ENCODE measurements at places on chromosomes 6 and 20.

DNA sequence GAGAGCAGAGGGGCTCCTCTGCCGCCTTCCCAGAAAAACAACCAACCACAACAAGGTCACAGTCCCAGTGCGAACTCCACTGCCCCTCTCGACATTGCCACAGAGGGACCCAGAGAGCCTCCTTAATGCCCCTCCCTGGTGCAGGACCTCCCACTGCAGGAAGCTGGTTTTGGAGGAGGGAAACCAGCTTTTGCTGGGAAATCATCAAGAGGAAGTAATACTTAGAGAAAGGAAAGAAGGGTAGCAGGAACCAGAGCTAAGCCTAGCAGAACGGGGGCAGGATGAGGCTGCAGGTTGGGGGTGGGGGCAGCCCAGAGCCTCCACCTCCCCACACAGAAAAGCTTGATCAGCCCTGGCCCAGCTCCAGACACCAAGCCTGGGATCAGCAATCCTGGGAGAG, 37.7 kb upstream of the SIRPA start:
- no peak for DNase-seq

DNA sequence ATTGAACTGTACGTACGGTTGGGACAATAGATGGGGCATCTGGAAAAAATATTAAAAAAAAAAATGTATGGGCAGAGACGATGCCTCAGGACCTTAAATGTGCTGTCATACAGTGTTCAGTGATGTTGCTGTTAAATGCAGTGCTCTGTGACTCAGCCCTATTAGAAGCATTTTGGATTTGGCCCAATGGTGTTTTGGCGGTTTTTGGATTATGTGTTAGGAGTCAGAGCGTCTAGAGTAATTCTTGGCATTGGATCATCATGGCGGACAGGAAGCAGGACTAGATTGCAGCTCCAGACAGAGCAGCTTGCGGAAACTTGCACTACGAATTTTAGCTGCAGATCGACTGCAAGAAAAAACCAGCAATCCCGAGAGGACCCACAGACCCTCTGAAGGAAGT, 280.0 kb downstream of the SOX4 start:
- DNase-seq = no peak

GRCh38 chr20:10667077-10667401, 6.8 kb downstream of the JAG1 start:
- peak; percentile 78 for DNase-seq

GRCh38 chr6:108801366-108801765, 46.9 kb upstream of the ARMC2 start:
- DNase-seq = no peak

DNA sequence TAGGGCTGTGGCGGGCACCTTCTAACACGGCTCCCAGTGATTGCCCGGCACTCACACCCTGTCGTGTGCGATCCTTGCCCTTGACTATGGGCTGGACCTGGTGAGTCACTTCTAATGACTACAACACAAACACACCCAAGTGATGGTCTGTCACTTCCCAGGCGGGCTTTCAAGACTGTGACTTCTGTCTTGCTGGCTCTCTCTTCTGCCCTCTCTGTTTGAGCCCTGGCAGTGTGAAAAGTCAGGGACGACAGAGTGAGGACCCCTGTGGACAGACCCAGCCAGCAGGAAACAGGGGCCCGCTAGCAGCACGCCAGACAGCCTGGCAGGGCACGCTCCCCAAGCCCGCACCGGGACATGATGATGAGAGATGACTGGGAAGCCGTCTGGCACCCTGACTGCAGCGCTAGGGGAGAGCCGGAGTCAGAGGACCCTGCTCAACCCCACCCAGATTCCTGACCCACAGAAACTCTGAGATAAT, 43.0 kb downstream of the KIF16B start:
- no peak for DNase-seq

GRCh38 chr20:21232546-21233280, 70.4 kb upstream of the XRN2 start:
- no peak for DNase-seq

- no peak for DNase-seq
These were observed 26.4 kb upstream of the PRELID3B start for GRCh38 chr20:59069026-59069425.

DNA sequence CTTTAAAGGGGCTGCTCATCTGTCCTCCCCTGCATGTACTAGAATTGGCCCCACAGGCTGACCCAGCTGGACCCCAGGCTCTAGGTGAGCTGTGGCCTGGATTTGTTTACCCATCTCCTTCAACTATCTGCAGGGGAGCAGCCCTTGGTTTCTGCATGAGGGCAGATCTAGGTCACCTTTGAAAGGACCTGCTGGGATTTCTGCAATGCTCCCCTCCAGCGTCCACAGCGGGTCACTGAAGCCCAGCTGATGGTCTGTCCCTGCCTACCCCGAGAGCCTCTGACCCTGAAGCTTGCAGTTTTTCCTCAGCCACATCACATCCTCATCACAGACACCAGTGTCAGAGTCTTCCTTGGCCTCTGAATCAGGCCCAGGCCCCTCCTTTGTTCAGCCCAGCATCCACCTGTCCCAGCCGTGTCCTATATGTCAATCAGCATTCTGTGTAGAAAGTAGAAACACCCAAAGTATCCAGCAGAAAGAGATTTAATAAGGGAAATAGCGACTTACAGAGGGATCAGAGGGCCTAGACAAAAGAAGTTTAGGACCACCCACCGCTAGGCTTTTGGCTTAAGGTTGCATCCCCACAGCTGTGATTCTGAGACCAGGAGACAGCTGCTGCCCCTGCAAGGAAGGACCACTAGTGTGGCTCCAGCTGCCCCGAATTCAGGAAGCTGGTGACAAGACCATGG, 243.1 kb downstream of the LRFN2 start:
- DNase-seq = peak; percentile 63

DNA sequence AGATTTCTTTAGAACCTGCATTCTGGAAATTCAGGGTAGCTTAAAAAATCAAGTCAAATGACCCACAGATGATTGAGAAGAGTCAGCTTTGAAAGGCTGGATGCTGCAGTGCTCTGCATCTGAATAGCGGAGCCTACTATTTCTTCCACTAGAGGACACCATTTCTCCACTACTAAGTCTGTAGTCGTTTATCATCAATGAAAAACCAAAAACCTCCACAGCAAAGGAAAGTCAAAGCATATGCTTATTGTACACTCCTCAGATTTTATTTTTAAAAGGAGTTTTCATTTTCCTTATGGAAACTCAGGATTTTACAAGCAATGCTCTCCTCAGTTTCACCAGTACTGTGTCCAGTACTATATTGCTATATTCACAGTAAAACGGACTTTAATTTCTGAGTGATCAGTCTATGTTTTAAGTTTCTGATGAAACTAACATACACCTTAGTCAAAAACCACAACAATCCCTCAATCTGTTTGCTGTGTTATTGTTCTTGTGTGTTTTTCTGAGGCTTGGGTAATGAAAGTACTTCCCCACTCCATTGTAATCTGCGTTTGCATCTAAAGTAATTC, 50.5 kb upstream of the ENPP5 start:
- no peak for DNase-seq

DNA sequence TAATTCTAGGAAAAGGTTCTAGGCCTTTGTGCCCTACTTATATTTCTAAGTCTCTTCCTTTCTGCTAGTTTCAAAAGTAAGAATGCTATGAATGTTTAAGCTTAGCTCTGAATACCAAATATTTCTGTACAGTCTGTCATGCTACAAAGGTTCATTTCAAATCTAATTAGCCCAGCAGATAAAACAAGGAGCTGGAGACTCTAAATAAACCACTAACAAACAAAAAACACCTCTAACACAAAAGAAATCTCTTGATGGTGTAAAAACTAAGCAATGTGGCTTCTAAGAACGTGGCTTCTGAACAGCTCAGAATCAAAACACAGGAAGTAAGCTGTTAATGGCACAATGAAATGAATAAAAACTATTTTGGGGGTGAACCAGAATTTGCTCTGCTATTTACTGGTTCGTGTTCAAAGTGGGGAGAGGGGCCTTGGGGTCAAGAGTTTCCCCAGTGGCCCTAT, 198.3 kb downstream of the BCAS1 start:
- no peak for DNase-seq

GRCh38 chr20:24769878-24770627, 179.0 kb upstream of the CST7 start:
- DNase-seq = peak; percentile 60

GRCh38 chr6:162124710-162125435, 602.7 kb downstream of the PRKN start:
- DNase-seq = no peak

DNA sequence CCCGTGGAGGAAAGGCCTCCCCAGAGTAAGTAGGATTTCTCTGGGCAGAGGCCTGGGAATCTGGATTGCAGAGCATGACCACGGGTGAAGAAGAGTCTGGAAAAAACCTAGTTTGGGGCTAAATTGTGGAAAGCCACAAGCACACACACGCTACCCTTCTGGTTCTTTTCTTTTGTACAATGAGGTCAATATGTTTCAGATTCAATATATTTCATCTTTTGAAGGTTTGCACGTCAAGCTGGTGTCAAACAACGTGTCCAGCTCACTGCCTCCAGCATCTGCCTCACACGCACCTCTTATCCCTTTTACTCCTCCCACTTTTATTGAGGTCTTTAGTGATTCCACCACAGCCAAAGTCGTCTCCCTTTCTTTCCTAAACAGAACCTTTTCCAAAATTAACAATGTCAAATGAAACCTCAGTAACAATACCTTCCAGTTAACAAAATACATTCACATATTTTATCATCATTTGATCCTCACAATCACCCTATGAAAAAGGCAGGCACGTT, 773 bp upstream of the EPB41L2 start:
- no peak for DNase-seq

DNA sequence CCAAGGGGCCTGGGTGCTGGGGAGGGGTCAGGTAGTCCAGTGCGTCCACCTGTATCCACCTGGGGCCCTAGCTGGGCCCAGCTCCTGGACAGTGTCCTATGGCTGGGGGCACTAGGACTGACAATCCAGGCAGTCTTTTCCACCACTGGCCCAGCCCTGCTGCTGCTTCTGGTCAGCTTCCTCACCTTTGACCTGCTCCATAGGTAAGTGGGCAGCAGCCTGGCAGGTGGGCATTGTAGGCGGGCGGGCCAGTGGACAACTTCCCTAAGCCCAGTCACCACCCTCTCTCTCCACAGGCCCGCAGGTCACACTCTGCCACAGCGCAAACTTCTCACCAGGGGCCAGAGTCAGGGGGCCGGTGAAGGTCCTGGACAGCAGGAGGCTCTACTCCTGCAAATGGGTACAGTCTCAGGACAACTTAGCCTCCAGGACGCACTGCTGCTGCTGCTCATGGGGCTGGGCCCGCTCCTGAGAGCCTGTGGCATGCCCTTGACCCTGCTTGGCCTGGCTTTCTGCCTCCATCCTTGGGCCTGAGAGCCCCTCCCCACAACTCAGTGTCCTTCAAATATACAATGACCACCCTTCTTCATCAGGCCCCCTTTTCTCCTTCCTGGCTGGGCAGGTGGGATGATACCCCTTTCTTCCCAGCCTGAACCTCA, 584 bp downstream of the C20orf141 start:
- peak; percentile 36 for DNase-seq

DNA sequence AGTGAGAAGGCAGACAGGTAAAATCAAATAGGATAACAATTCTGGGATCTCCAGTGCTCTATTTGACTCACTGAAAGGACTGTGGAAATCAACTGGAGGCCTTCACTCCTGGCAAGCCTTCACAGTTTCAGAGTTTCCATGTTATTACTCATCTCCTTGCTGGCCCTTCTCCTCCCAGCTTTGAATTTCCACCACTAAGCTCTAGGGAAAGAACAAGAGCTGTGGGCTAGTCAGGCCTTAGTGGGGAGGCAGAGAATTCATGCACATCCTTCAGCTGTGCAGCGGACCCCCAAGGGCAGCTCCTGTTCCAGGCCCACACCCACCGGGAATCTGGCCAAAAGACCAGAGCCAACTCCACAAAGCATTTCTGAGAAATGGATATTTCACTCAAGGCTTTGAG, 26.0 kb downstream of the MYLIP start:
- no peak for DNase-seq

- DNase-seq = no peak
These were observed 70.6 kb downstream of the ATXN1 start for GRCh38 chr6:16690608-16691142.

- DNase-seq = no peak
These were observed 35.6 kb downstream of the PDE7B start for GRCh38 chr6:135887069-135887468.

DNA sequence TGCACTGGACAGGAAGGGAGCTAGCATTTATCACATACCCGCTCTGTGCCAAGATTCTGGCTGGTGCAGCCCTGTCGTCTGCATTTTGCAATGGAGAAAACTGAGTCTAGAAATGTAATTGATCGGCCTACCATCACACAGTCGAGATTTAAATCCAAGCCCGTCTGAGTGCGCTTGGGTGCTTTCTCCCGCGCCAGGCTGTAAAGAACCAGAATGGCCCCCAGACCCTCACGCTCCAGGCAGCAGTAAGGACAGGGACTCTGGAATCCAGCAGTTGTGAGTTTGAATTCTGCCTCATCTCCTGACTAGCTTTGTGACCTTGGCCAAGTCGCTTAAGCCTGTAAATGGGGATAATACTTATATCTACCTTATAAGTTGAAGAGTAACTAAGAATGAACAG, 10.8 kb downstream of the DYNLRB1 start:
- DNase-seq = no peak

DNA sequence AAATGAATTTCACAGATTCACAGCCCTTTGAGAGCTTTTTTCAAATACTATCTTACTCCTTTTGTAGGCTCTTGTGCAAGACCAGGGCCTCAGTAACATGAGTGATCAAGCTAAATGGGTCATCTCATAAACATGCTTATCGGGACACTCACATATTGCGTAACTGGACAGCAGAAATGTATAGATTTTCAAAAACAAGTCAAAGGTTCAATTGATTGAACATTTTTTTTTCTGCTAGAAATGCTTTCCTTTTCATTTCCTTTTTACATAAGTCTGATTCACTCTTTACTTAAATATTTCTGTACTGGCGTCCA, 8.7 kb upstream of the SALL4 start:
- DNase-seq = no peak

DNA sequence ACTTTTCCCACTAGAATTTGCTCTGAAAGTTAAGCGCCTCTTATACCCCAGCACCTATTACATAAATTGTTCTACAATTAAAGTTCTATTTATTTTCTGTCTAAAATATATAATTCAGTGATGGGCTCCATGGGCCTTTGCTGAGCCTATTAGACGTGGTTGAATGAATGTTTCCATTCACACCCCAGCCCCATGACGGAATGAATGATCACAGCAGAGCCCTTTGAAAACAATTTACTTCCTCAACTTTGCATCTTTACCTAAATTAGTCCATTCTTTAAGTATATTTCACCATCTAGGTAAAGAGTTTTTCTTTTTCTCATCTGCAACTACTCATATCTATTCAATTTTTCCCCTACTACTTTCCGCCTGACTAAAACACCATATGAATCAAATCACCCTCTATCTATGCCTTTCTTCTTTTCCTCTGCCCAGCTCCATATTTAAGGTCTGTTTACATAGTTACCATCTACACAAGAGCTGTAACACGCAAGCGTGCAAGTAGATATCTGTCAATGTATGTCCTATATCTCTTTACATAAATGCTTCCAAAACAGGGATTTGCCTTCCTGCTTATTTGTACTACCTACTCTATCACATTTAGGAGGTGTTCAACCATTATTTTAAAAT, 69.7 kb downstream of the ECT2L start:
- DNase-seq = no peak
